ENCODE measurements at places on chromosomes 1 and 21.

DNA sequence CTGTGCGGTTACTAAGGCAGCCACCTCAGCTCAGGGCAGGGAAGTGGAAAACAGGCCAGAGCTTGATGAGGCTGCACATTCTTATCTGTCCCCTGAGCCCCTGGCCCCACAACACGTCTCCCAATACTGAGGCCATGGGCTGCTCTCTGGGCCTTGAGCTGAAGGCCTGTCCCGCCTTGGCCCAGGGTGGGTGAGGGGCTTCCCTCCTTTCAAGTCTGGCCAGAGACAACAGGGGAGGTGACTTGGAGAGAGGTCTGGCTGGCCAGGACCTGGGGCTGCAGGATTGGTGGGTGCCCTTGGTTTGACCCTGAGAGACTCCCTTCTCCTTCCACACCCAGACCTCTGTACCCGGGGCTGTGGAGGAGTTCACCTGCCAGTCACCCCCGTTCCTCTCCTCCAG is 563.8 kb downstream of the PTPRU start:
- DNase-seq: no peak

DNA sequence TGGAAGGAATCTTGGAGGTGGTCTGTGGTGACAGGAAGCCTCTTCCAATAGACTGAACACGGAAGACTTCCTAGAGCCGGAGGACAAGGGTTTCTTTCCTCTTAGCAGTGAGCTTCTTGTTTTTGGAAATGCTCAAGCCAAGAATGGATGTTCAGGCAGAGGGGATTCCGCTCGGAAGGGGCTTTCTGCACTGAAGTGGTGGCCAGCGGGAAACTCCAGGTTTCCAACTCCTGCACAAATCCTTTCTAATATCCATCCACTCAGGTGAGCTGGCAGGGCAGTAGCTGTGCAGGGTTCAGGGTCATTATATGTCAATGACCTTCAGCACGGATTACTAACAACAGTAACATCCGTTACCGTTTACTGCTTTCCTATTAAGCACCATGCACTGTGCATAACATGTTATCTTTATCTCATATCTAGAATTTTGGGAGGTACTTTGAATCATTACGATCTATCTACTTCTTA is 573 bp upstream of the CPT2 start:
- no peak for DNase-seq

- no peak for DNase-seq
Observed at GRCh38 chr1:79079770-79080169, 73.2 kb upstream of the ADGRL4 start.

DNA sequence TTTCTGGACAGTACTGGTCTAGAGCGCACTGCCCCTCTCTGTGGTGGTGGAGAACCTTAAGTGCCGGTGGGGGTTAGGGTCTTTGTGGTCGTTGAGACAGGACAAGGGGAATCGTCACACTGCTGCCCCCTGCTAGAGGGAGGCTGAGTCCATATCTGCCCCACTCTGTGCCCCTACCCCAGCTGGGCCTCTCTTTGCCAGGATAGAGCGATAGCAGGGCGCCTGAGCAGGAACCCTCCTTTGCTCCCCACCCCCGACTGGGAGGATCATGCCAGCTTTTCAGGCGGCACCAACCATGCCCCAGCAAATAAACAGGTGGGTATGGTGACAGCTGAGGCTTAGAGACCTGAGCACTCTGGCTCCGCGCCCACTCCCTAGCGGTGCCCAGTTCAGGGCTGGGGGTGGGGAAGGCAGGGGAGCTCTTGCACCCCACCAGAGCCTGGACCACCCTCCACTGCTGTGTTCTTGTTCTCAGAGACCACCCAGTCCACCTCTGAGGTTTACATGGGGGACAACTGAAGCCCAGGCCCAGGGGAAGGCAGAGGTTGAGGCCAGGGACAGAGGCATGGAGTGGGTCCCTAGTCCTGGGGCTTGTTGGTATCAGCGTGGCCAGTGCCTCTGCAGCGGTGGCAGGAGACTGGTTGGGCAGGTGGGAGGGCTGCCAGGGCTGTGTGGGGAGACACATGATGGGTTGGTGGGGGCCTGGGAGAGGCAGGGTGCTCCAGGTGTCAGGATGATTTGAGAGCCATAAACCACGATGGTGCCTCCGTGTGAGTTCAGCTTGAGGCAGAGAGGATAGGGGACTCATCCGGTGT is 1.6 kb downstream of the PADI2 start:
- no peak for DNase-seq

- no peak for DNase-seq
Observed at GRCh38 chr1:54152696-54153095, at the start of gene CDCP2. Gene CDCP2, minus strand, starts transcription at chr1:54153000. Its CDS starts 78 bp downstream, at chr1:54152922.
